Activated CD4-positive, alpha-beta memory T cell treated with anti-CD3 and anti-CD28 coated beads, Interleukin-2, amount 10 ng/mL, durations not matched to agents 7 days and 5 days (primary cell): ENCODE measurements at places on chromosomes 7 and 10. TPM values are rescaled to one million over a fixed set of nuclear protein-coding genes. Genes with fewer than 3 reads are reported as not detected.

GRCh38 chr10:128274938-128275337 lies 148.7 kb upstream of the MKI67 start:
- H3K27me3 ChIP-seq = peaks cover 43% of the 10 kb centered on the region
- no peaks in the 10 kb centered on the region for H3K36me3 ChIP-seq
- H3K27ac ChIP-seq = no peak overlapping the region

TMEM270 gene
- total RNA-seq = not detected

DNA sequence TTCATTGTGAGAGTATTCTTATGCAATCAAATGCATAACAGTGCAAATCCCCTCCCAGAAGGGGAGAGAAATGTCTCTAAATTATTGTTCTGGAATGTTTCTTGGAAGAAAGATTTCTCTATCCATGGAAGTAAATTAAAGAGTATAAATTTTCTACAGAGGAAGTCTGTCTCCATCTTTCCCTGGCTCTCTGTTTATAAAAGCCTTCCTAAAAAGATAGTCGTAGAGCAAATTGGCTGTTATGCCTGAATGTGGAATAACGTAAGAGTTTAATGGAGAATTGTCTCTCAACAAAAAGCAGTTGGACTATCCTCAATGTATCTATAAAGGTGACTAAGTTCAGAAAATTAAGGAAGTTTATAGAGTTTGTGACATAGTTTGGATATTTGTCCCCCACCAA lies 76.3 kb downstream of the GNAT3 start:
- H3K4me1 ChIP-seq = no peaks in the 10 kb centered on the region
- H3K27me3 ChIP-seq = no peaks in the 10 kb centered on the region
- DNase-seq = no peak

- H3K36me3 ChIP-seq = no peaks in the 10 kb centered on the region
- no peak overlapping the region for H3K27ac ChIP-seq
- H3K4me1 ChIP-seq = peaks cover 5% of the 10 kb centered on the region
- H3K4me3 ChIP-seq = no peak overlapping the region
- peaks cover 57% of the 10 kb centered on the region for H3K27me3 ChIP-seq
- DNase-seq = no peak
Measured at GRCh38 chr7:74028321-74028838, 407 bp downstream of the ELN start.

ANKRD30A gene
- not detected for total RNA-seq

GRCh38 chr7:39754326-39755120 lies 131.2 kb downstream of the RALA start:
- no peaks in the 10 kb centered on the region for H3K27me3 ChIP-seq
- H3K4me3 ChIP-seq = no peak overlapping the region
- DNase-seq = no peak
- no peak overlapping the region for H3K27ac ChIP-seq
